ENCODE measurements at places on chromosomes 3 and 15.

- DNase-seq, result no peak
Observed at GRCh38 chr15:62545467-62546227, 380.6 kb upstream of the C2CD4B start.

GRCh38 chr3:159731254-159731653, 257.4 kb upstream of the IL12A start:
- no peak for DNase-seq

GRCh38 chr3:52880474-52880873, 16.9 kb downstream of the STIMATE start:
- no peak for DNase-seq

- no peak for DNase-seq
Observed at GRCh38 chr15:63188247-63188925, 1.0 kb upstream of the RAB8B start.

DNA sequence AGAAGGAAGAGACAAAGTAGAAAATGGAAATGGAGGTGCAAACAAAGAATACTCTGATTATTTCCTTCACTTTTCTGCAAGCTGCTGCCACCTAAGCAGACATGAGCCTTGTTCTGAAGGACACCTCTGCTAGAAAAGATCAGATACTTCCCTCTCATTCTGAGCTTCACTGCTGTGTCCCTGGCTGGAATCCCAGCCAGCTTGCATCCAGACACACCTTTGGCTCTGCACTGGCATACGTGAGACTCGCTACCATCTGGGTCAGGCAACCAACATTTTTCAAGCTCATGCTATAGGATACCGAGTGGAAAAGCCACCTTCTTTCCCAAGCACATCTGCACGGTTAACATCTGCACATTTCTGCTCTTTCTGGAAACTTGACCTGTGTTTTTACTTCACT, 166.7 kb upstream of the SUCLG2 start:
- no peak for DNase-seq

DNA sequence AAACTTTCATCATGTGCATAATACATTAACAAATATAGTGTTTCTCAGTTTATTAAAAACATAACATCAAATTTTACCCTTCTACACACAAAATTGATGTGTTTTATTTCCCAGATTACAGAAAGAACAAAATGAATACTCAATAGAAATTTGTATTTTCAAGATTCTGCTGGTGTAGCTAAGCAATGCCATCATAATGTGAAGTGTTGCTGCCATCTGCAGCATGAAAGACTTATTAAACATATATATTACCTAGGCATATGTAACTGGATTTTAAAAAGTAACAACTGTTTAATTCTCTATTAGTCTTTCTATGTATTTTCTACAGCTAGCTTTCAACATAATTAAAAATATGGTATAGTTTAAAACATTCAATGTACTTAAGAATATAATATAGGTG, 27.5 kb downstream of the PLSCR5 start:
- DNase-seq, result no peak

DNA sequence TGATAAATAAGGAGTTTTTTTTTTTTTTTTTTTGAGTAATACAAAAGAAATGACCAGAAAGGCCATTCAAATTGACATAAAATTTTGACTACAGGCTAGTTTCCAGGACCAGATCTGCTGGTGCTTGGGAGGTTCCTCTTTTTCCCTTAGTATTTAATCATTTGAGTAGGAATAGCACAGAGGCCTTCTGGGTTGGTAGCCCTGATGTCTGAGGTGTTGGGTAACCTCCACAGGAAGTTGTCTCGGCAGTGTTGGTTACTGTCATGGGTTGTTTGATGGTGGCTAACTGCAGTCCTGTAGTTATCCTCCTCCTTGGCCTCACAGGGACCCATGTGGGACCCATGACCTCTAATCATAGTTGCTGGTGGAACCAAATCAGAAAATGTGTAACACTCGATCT, 91.1 kb downstream of the USP13 start:
- no peak for DNase-seq

GRCh38 chr3:97958796-97959195, 13.4 kb downstream of the RIOX2 start:
- DNase-seq, result no peak

DNA sequence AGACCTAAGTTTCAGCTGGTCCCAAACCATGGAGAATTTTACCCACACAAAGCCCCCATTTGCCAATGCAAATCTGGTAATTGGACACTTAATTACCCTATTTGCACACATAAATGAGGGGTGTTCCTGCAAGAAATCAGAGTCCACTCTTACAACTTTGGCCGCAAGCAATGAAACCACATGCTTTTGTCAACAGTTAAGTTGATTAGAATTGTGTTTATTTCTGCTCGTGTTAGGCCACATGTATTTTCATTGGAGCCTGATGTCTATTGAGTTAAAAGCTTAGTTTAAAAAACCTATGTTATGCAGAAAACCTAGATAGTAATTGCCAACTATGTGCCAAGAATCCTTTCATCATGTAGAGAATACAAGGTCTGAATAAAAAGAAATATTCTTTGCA, 153.8 kb upstream of the CMC1 start:
- no peak for DNase-seq

DNA sequence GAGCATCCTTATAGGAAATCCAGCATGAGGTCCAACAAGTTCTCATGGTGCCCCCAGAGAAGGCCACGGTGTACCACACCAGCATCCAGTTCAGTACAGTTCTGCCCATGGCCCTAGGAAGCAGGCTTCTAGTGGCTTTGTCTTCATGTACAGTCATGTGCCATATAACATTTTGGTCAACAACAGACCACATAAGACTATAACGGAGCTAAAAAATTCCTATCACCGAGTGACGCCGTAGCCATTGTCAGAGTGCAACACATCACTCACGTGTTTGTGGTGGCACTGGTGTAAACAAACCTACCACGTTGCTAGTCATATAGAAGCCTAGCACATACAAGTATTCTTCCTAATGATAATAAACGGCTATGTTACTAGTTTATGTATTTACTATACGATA, 209.0 kb downstream of the ARRDC4 start:
- no peak for DNase-seq

GRCh38 chr3:82030916-82031315, 269.5 kb upstream of the GBE1 start:
- no peak for DNase-seq

GRCh38 chr3:63874769-63875168, 11.1 kb downstream of the ATXN7 start:
- no peak for DNase-seq

DNA sequence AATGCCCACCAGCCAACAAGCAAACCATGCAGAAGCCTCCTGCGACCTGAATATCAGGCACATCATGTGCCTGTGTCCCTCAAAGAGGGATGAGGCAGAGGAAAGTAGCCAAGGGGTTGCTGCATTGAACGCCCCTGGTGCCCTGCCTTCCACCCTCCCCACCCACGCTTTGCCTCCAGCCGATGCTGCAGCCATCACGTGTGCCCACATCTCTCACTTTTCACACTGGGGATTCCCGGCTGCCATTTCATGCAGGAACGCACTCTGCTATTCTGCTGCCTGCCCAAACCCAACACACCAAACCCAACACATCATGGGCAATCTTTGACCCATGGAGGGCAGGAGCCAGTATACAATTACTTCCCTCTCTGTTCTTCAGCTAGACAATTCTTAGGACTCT, 462.2 kb upstream of the PROK2 start:
- DNase-seq, result no peak

- DNase-seq, result no peak
Observed at GRCh38 chr3:32686713-32687112, 1.7 kb downstream of the CNOT10 start.

DNA sequence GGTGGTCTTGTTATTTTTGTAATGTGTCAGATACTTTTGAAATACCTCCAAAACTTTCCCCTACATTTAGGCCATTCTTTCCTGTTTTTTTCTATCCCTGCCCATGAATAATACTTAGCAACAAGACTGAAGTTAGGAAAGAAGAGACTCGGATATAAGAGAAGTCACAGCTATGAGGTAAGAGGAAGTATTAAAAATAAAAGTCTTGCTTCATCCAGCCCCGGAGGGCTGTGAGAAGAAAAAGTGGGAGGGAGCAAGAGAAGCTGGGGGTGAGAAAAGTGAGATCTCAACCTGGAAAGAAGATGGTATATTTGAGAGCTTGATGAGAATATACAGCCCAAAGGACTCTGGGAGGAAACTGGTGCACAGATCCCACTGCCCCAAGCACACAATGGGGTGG, 213.5 kb upstream of the CDIN1 start:
- no peak for DNase-seq

DNA sequence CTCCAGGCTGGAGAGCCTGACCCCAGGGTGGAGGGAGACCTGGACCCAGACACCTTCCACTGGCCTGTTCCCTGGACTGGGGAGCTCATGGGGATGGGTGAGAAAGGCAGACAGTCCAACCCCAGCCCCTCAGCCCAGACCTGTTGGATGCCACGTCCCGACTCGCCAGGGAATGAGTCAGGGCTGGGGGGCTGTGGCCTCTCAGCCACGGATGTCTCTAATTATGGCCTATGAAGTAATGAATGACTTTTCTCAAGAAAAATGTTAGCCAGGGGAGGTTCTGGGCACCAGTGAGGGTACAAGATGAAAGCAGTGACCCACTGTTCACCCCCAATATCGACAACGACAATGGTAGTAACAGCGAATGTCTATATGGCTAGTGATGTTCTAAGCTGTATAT, 107.0 kb upstream of the RPL32 start:
- DNase-seq, result no peak

DNA sequence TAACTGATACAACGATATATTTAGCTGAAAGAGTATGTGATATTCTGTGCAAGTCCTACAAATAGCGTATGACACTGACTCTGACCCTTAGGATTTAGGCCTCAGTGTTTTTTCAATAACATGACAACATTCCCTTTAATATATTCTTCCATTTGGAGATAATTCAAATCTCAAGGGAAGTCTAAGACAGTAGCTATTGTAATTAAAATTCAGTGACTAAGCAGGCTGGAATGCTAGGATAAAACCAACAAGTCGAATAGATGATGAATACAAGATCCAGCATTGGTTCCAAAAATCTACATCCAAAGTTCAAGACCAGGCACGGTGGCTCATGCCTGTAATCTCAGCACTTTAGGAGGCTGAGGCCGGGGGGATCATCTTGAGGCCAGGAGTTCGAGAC, 56.2 kb downstream of the QTRT2 start:
- DNase-seq, result no peak

GRCh38 chr15:68553994-68554720, 24.6 kb upstream of the CORO2B start:
- DNase-seq, result no peak

DNA sequence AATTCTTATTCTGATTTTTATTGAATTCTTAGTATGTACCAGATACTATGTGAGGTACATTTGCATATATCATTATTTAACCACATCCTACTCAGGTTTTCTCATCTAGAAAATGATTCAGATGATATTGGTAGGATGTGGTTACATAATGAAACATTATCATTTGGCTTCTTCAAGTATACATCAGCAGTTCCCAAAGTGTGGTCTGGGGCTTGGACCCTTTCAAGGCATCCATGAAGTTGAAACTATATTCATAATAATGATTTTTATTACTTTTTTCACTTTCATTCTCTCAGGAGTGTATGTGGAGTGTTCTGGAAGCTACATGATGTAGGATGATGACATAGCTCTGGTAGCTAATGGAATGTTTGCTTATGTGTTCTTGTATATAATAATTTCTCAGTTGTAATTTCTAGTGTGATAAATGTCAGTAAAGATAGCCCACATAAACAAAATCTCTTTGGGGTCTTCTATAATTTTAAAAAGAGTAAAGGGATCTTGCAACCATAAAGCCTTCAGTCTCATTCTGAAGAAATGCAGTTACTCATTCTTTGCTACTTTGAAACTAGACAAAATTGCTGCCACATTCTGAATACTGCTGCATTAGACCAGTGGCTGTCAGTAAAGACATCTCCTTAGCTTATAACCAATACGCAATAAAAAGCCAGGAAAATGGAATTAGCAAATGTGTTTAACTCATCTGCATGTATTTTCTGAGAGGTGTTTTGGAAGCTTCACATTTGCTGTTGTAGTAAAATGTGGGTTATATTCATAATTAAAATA, 95.8 kb downstream of the PPARG start:
- no peak for DNase-seq

- DNase-seq, result no peak
Observed at GRCh38 chr15:25239471-25240345, 199.1 kb downstream of the UBE3A start.

- no peak for DNase-seq
Observed at GRCh38 chr3:51963951-51964451, 3.3 kb downstream of the PCBP4 start.

GRCh38 chr15:22978691-22979237, 1.4 kb downstream of the CYFIP1 start:
- no peak for DNase-seq

GRCh38 chr15:58738046-58738707, 11.3 kb downstream of the ADAM10 start:
- DNase-seq, result no peak

DNA sequence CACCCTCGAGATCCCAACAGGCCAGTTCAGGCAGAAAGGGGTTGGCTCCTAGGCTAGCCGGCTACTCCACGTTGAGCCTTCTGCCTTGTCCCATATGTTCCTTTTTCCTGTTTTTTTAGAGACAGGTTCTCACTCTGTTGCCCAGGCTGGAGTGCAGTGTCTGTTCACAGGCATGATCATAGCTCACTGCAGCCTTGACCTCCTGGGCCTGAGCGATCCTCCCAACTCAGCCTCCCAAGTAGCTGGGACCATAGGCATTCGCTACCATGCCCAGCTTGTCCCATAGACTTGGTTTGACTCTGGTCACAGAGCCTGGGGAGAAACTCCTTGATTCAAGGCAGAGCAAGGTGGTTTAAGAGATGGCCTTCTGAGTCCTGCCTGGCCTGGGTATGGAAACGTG, 32.3 kb downstream of the ZNF710 start:
- DNase-seq, result no peak

GRCh38 chr3:43620831-43621655, 768 bp downstream of the ANO10 start:
- no peak for DNase-seq

GRCh38 chr3:188194332-188194731, 40.4 kb downstream of the LPP start:
- DNase-seq, result no peak

DNA sequence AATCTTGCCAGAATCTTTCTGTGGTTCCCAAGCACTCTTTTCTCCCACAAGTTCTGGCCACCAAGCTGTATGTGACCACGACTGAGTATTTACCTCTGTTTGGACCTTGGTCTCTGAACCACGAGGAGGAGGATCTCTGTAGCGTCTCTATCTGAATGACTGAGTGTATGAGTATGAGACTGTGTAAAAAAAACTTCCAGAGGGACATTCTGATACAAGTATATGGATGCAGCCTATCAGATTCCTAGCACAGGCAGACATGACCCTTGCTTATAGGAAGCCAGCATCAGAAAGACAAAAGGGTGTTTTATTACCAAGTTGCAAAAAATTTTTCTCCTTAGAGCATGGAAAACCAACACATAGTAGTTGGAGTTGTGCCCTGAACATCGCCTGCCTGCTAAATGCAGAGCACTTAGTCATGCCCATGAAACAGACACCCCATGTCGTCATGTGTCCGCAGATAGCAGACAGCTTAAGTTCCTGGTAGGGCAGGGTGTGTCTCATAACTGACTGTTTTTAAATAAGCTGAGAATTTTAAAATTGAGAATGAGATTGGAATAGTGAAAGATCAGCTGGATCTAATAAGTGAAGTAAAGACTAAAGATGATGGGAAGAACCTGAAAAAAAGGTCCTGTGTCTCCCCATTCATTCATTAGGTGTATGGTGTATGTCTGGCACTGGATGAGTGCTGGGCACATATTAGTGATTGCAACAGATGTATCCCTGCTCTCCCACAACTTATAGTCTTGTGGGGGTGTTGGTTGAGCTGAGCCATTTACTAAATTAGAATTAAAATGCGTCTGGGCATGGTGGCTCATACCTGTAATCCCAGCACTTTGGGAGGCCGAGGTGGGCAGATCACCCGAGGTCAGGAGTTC, 30.9 kb downstream of the DAG1 start:
- no peak for DNase-seq

Measured in NCI-H187 treated with DMSO at 0.1 percent for 48 hours (cell line).